ENCODE measurements at places on chromosomes 3 and 15.

DNA sequence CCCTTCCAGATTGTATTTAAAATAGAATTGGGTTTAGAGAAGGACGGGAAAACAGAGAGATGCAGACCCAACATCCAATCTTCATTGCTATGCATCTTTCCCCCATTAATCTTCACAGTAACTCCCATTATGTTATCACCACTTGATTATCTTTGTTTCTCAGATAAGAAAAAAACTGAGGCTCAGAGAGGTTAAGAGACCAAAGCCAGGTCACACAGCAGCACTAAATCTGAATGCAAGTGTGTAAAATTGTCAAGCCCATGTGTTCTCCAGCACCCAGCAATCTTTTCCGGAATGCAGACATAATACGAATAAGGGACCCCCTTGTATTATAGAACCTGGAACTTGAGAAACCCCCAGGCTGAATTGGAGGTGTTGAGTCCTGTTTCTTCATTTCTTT is 80.5 kb upstream of the TRIM42 start:
- DNase-seq = no peak

DNA sequence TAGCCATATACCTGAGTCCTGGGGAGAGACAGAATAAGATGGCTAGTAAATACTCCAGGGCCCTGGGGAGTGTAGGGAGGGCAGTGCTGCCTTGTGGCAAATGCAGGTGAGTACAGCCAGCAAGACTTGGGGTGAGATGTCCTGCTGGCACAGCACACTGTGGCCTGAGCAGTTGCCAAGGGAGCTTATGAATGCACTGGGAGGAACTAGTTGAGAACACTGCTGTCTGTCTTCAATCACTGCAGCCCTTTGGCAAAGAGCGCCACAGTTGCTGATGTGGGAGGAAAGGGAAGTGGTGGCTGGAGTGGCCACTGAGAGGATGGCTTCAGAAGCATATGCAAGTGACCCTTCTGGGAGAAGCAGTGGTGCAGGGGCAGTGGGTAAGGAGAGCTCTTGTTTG is 264.6 kb downstream of the RORA start:
- DNase-seq = no peak

- peak; percentile 45 for DNase-seq
These were observed 3.3 kb downstream of the SCAMP2 start for GRCh38 chr15:74869726-74870407.

DNA sequence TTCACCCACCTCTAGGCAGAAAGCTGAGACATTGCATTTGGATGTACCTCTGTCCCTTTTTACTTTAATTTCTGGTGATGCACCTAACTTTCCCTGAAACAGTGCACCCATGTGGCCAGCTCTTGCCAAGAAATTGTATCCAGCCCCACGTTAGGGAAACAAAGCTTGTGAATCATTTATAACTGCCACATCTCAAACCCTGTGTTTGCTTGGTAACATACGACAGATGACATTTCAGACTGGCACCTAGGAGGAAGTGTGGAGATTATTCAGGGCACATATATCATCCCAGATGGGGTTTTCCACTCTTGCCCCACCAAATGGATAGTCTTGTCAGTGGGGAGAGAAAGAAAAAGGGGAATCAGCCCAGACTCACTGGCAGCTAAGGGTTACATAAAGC is 2.1 kb downstream of the CYB561D2 start:
- no peak for DNase-seq

DNA sequence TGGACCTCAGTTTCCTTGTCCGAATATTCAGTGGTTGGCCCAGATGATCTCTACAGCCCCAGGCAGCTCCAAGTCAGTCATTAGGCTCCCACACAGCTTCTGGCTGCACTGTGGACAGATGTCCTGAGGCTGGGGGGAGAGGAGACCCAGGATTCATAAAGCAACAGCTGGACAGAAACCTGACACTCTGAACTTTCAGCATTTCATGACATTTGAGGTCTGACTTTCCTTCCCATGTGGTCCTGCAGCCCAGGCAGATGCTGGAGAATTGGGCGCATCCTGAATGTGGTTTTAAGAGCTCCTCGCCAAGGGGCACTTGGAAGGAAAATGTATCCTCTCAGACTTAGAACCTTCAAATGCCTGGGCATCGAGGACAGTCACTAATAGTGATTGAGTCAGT is 307.6 kb upstream of the LRRFIP2 start:
- no peak for DNase-seq

GRCh38 chr3:184579513-184579912 is 17.9 kb downstream of the EPHB3 start:
- DNase-seq = no peak

DNA sequence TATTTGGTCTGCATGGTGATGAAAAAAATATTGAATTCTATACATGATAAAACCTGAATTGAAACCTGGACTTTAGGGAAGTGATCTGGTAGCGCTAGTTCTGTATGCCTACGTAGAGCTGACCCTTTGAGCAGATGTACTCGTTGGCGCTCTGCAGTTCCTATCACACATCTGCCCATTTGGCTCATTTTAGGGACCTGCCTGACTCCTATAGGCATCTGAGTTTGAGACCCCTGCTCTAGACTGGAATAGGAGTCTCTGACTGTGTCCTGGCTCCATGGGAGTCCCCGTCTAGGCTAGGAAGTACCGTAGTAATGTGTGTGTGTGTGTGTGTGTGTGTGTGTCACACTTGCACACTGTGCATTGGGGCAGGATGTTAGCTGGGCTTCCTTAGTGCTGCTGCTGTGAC is 21.2 kb downstream of the STARD5 start:
- no peak for DNase-seq
